ENCODE measurements at places on chromosomes 13 and 19.

DNA sequence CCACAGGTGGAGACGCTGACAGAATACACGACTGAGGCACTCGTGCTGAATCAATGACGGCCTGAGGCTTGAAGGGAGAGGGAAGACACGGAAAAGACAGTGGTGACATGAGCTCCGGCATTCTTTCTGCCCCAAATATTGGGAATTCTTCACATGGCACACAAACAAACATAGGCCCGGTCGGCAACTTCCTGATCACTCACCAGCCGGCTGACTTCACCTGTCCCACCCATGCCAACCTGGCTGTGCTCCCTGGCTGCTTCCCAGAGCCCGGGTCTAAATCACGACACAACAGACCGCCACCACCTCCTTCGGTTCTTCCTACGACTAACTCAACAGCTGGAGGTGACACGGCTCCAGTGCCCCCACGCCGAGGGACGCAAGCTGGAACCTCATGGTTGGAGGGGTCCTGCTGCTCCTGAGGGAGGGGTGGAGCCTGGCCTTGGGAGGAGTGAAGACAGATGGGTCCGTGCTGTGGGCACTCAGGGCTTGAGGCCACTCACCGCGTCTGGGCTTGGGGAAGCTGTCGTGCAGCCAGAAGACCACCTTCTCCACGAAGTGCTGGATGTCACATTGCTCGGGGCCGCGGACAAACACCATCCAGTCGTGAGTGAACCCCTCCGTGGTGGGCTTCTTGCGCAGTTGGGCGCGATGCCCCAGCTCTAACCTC is 9.6 kb downstream of the MLLT1 start:
- DNase-seq = no peak

GRCh38 chr13:92767468-92767867 is 459.1 kb upstream of the GPC6 start:
- no peak for DNase-seq

DNA sequence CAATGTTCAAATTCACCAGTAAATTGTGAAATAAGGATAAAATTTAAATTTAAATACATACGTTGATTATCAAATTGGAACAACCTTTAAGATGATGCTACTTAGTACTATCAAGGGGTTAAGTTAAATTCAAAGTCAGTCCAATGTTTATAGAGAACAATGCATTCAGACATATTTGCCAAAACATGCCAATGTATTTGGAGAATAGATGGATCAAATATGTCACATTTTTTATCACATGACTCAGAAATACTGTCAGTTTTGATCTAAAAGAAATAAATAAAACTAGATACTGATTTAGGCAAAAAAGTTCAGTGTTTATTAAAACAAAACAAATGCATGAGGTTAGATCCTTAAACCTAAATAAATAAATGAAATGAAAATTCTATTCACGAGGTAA is 281.2 kb downstream of the SLITRK5 start:
- no peak for DNase-seq

DNA sequence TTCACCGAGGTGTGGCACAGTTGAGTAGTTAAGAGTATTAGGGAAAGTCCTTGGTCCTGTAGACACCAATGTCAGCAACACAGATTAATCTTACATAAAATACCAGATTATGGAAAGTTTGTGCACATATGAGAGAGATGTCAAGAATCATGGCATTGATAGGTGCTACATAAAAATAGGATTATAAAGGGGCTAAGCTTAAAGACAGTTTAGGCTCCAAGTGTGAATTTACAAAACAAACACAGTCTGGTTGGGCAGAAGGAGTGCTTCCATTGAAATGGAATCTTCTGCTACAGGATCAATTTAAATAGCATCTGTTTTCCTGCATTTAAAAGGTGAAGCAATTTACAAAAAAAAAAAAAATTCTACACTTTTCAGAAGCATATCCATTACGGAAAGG is 292.9 kb downstream of the DNAJC15 start:
- no peak for DNase-seq

- no peak for DNase-seq
Observed at GRCh38 chr19:47661161-47661560, 52.1 kb upstream of the EHD2 start.

GRCh38 chr13:105518086-105518485 is 1017.4 kb downstream of the EFNB2 start:
- peak; percentile 47 for DNase-seq

GRCh38 chr13:100824366-100824765 is 149.8 kb upstream of the TMTC4 start:
- no peak for DNase-seq

DNA sequence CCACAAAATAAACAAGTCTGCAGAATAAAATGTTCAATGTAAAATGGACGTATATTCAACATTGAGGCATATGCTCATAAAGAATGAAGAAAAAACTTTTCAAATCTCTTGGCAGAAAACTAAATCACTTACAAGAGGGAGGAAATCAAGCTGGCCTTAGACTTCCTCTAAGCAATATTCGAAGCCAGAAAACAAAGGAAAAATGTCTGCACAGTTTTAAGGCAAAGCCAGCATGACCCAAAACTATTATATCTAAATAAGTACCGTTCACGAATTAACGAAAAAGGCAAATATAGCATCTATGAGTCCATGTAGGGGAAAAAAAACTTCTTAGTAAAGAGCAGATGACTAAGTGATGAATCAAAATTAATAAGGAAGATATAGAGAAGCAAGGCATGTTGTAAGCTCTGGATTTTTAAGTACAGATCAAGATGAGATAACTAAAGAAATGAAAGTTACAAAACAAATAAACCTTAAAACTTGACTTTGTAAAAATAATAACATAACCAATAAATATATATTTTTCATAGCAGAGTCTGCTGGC is 101.3 kb downstream of the KCNRG start:
- DNase-seq = no peak

GRCh38 chr13:30807392-30807791 is 72.0 kb downstream of the ALOX5AP start:
- no peak for DNase-seq

DNA sequence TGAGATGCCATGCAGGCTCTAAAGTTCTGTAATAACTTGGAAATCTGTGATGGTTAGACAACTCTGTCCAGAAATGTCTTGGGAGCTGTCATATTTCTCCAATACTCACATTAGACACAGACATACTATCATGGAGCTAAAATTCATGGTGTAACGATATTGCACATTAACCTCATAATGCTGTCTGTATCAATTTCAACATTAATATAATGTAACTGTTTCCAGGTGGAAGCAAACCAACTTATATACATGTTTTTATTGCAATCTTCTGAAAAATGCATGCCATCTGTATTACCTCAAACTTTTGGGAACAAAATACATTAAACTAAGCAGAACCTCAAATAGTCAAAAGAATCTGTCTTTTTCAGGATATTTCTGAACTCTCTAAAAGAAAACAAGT is 14.7 kb upstream of the SPART start:
- DNase-seq = no peak

DNA sequence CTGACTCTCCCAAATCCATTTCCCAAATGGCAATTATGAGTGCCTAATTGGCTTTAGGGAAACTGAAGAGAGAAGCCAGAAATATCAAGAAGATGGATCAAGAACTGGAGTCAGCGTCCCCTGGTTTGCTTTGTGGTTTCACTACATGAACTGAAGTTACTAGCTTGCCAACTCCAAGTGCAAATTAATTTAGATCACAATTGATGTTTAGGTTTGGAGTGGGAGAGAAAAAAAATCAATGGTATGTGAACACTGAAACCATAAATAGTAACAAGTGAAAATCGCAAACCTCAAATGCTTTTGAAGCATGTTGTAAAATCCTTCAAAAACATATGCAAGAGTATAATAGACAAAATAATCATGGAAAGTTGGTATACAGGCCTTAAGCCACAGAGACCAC is 1528.6 kb upstream of the SLC10A2 start:
- no peak for DNase-seq

GRCh38 chr19:34041925-34042521 is 130.3 kb upstream of the LSM14A start:
- DNase-seq = peak; percentile 24
